Stimulated activated CD8-positive, alpha-beta memory T cell treated with anti-CD3 and anti-CD28 coated beads, Interleukin-12 subunit alpha, Interleukin-12 subunit beta, amount 100 ng/mL, for 4 hours (primary cell): ENCODE measurements at places on chromosomes 3 and 15.

DNA sequence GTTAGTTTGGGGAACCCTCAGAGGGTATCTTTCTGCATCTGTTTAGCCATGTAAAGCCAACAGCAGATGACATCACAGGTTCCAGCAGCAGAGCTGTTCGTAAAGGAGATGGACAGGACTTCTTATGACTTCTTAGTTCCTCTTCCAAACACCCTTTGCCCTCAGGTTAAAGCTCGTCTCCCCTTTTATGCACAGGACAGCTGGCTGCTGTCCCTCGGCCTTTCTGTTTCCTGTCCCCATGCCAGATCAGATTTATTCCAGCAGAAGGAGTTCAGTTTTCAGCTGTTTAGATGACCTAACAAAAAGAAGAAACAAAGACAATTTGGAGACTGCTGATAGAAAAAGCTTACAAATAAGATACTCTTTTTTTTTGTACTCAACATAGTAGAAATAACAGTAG, 45.1 kb downstream of the SEC22A start:
- DNase-seq, result no peak

GRCh38 chr3:37029111-37029510, 35.8 kb downstream of the MLH1 start:
- DNase-seq, result no peak

- DNase-seq, result no peak
These were observed 41.9 kb downstream of the LIPC start for GRCh38 chr15:58473724-58474123.

DNA sequence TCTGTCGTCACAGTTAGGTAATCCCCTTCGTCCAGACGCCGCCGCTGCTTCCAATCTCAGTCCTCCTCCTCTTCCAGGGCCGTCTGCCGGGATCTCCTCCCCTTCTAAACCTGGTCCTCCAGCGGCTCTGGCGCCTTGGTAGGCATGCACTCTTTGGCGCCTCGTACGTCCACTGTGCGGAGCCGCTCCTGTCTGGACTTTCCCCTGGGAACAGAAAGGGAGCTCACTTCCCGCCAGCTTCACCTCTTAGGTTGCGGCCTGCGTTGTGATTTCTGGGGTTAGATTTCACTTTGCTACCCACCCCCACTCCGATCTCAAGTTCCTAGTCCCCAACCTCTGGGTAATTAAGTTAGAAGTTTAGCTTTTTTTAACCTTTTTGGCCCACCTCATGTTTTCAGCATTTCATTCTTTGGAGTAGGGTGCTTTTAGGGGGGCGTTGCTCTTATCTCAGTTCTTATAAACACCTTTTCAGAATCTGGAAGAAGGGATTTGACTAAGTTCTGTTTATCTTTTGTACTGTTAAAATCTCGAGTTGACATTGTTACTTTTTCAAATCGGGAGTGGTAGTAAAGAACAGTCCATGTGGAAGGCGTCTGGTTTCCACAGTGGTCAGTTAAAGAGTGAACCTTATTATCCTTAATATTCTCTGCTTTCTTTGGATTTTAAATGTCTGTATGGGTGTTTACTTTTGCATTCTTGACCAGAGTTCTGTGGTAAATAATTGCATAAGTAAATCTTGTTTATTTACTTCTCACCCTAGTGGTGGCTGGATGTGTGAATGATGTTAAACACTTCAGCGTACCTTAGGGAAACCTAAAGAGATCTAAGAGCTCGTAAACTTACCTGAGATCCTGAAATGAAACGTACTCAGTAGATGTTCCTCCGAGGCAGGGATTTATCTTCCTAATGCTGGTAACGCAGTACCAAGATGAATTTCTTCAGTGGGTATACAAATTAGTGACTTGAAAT, 611 bp downstream of the CTDSPL2 start:
- no peak for DNase-seq

DNA sequence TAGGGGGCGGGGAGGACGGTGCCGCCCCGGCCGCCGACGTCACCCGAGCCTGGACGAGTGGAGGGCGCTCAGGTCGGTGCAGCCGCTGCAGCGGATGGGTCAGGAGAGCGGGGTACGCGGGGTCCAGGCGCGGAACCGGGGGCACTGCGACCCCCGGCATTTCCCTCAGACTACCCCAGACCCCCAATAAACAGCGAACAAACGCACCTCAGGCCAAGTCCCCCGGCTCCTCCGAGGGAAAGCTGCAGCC, 78.9 kb downstream of the IQSEC1 start:
- DNase-seq, result no peak

GRCh38 chr15:25775317-25775912, 87.7 kb downstream of the ATP10A start:
- DNase-seq, result no peak

- no peak for DNase-seq
These were observed 143.1 kb downstream of the DIPK2A start for GRCh38 chr3:144114767-144115166.

GRCh38 chr15:91553196-91553854, 300.2 kb upstream of the SLCO3A1 start:
- no peak for DNase-seq

- no peak for DNase-seq
These were observed 68.0 kb downstream of the GMPS start for GRCh38 chr3:155938409-155938808.

DNA sequence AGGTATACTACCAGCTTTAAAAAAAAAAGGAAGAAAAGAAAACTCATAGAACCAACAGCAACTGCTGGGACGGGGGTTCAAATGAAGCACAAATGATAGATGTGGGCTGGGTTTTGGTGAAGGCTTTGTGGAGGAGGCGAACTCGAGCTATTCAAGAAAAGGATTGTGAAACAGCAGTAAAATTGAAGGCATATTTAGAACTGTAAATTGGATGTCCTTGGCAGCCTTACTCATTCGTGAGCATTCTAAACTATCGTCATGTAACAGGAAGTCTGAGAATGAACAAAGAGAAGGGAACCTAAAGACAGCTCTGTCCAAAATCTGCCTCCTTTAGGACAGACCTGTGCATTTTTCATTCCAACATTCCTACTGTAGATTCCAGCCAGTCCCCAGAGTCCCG, 97.8 kb downstream of the LARS2 start:
- no peak for DNase-seq

- no peak for DNase-seq
These were observed 301.9 kb downstream of the IL20RB start for GRCh38 chr3:137259701-137260100.

DNA sequence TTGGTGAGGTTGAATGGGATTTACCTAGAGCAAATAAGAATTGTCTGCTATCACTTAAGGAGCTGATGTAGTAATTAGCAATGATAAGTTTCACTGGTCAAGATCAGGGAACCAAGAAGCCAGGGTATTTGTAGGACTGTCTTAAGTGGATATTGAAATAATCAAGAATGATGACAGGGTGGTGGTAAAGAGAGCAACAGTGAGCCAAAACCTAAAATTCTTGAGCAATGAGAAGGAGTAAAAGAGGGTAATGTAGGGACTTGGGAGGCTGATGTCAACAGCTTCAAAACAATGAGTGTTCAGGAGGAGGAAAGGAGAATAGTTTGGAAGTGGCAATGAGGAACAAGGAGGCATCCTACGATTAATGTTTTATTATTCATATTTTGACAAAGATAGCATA, 31.5 kb upstream of the SLC2A2 start:
- DNase-seq, result no peak

GRCh38 chr3:64417816-64418215, 192.6 kb upstream of the PRICKLE2 start:
- DNase-seq, result no peak

DNA sequence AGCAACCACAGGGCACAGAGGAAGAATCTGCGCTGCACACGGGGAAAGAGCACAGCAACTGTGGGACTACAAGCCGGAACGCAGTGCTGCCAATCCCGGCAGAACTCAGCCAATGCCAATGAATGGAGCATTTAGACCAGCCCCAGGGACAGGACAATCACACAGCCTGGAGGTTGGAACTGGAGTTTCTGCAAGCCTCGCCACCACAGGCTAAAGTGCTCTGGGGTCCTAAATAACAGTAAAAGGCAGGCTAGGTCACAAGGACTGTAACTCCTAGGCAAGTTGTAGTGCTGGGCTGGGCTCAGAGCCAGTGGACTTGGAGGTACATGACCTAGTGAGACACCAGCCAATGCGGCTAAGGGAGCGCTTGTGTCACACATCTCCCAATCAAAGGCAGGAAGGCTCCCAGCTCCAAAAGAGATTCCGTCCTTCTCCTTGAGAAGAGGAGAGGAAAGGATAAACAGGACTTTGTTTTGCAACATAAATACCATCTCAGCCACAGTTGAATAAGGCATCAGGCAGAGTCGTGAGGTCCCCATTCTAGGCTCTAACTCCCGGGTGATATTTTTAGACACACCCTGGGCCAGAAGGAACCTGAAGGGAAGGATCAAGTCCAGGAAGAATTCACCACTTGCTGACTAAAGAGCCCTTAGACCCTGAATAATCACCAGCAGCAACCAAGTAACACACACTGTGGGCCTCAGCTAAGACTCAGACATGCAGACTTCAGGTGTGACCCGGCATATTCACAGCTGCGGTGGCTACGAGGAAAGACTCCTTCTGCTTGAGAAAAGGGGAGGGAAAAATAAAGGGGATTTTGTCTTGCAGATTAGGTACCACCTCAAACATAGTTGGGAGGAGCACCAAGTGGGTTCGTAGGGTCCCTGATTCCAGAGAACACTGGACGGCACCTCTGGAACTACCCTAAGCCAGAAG, 85.5 kb upstream of the XXYLT1 start:
- DNase-seq, result no peak
